MCF 10A (cell line): ENCODE measurements at places on chromosomes 6 and 20. TPM values are rescaled to one million over a fixed set of nuclear protein-coding genes. Genes with fewer than 3 reads are reported as not detected.

TTBK1 gene
- total RNA-seq: not detected in 2 replicates

CD40 gene
- 1.5 and 2.3 TPM in 2 replicates for total RNA-seq

OR2J3 gene
- total RNA-seq: not detected in 2 replicates

ROS1 gene
- 63.0 and 69.6 TPM in 2 replicates for total RNA-seq

IRAK1BP1 gene
- total RNA-seq: 4.6 and 6.6 TPM in 2 replicates

TSBP1 gene
- total RNA-seq: not detected in 2 replicates

TREML1 gene
- total RNA-seq: not detected in 2 replicates

EYS gene
- 1.5 and 1.6 TPM in 2 replicates for total RNA-seq

COL20A1 gene
- total RNA-seq: 0.07 and 0.14 TPM in 2 replicates

HTR1E gene
- total RNA-seq: not detected in 2 replicates

PROCR gene
- total RNA-seq: 27.4 and 34.6 TPM in 2 replicates

RIPOR2 gene
- 3.5 and 4.9 TPM in 2 replicates for total RNA-seq

YWHAB gene
- total RNA-seq: 235 and 250 TPM in 2 replicates

CST1 gene
- not detected in 2 replicates for total RNA-seq

LGSN gene
- not detected in 2 replicates for total RNA-seq

KCNB1 gene
- total RNA-seq: 2.8 and 3.0 TPM in 2 replicates

METTL24 gene
- not detected in 2 replicates for total RNA-seq

ZNF391 gene
- total RNA-seq: 6.2 and 8.3 TPM in 2 replicates

HS3ST5 gene
- not detected in 2 replicates for total RNA-seq

CLDN20 gene
- total RNA-seq: not detected in 2 replicates

TFAP2D gene
- total RNA-seq: not detected in 2 replicates

IL20RA gene
- total RNA-seq: 0.23 and 0.37 TPM in 2 replicates

ATXN1 gene
- 16.5 and 34.5 TPM in 2 replicates for total RNA-seq

PTPRK gene
- 50.2 and 55.5 TPM in 2 replicates for total RNA-seq

GNAS-AS1 gene
- 1.6 and 2.2 TPM in 2 replicates for total RNA-seq

PAX1 gene
- not detected in 2 replicates for total RNA-seq

TRIM15 gene
- 0.79 TPM in 1 of 2 replicates, not detected in the other for total RNA-seq

FBXO9 gene
- total RNA-seq: 54.4 and 63.6 TPM in 2 replicates

PRDM1 gene
- 12.6 and 13.1 TPM in 2 replicates for total RNA-seq

HLA-DQA2 gene
- not detected in 2 replicates for total RNA-seq

ARMC12 gene
- total RNA-seq: 2.3 and 2.6 TPM in 2 replicates

BMP6 gene
- 0.12 and 0.56 TPM in 2 replicates for total RNA-seq

SLC17A4 gene
- not detected in 2 replicates for total RNA-seq

TNNC2 gene
- total RNA-seq: 0.79 TPM in 1 of 2 replicates, not detected in the other

MOG gene
- total RNA-seq: not detected in 2 replicates

RPS21 gene
- 1,978 and 2,055 TPM in 2 replicates for total RNA-seq

MUCL3 gene
- not detected in 2 replicates for total RNA-seq

MYL9 gene
- total RNA-seq: 4.3 and 7.9 TPM in 2 replicates

ADGRF1 gene
- 1.3 and 3.5 TPM in 2 replicates for total RNA-seq

CASS4 gene
- not detected in 2 replicates for total RNA-seq

CCDC170 gene
- total RNA-seq: not detected in 2 replicates

UFL1 gene
- total RNA-seq: 41.6 and 48.0 TPM in 2 replicates

SRXN1 gene
- total RNA-seq: 42.6 and 43.4 TPM in 2 replicates

PCMTD2 gene
- 39.4 and 45.9 TPM in 2 replicates for total RNA-seq

DEFB132 gene
- not detected in 2 replicates for total RNA-seq

DST gene
- total RNA-seq: 356 and 370 TPM in 2 replicates
